Heart right ventricle (tissue), 16 donors: ENCODE measurements at places on chromosomes 2 and 18. TPM values are rescaled to one million over a fixed set of nuclear protein-coding genes. Genes with fewer than 3 reads are reported as not detected.

The CCBE1 gene
- 0.83 TPM for polyA plus RNA-seq

The FTCDNL1 gene
- polyA plus RNA-seq, result 0.44 TPM

The PHOSPHO2 gene
- polyA plus RNA-seq, result 1.1 TPM

The CHRND gene
- 0.03 TPM for polyA plus RNA-seq

The GDF7 gene
- polyA plus RNA-seq, result 0.37 TPM

The SPATA3 gene
- not detected for polyA plus RNA-seq

The POMC gene
- 11.2 TPM for polyA plus RNA-seq

The VWC2L gene
- polyA plus RNA-seq, result not detected

The IHH gene
- not detected for polyA plus RNA-seq

The RPIA gene
- 15.1 TPM for polyA plus RNA-seq

The SRSF7 gene
- polyA plus RNA-seq, result 74.7 TPM

The LIMS4 gene
- 1.2 TPM for polyA plus RNA-seq

The POTEI gene
- polyA plus RNA-seq, result not detected

The DDX18 gene
- 31.2 TPM for polyA plus RNA-seq

The GLS gene
- 29.4 TPM for polyA plus RNA-seq

The CXCR1 gene
- polyA plus RNA-seq, result not detected

The RPL37A gene
- polyA plus RNA-seq, result 2,109 TPM

The BOK gene
- polyA plus RNA-seq, result 10.3 TPM

The ANKRD30B gene
- polyA plus RNA-seq, result not detected

The CCDC102B gene
- polyA plus RNA-seq, result 6.5 TPM

The LYPD6B gene
- polyA plus RNA-seq, result not detected
